Stimulated activated naive B cell treated with anti-CD40 and anti-IgM and Interleukin-4, amounts not matched to agents 10 μg/mL and 1 μg/mL and 100 μg/mL, for 72 hours (primary cell): ENCODE measurements at places on chromosomes 2 and 18.

DNA sequence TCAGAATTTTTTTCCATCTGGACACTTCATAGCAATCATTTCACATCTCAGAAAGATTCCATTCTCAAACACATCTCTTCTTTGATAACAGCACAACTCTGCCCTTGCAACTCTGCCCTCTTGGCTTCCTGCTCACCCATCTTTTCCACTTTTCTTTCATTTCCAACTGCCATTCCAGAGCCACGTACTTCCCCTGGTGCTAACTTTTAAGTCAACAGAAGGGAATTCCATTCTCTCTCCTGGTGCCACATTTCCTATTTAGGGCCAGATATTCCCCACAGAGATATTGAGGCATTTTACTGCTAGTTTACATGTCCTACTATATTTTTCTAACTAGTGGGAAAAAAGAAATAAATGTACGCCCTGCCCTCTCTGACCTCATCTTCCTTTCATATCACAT lies 590.2 kb downstream of the ARHGAP15 start:
- H3K4me1 ChIP-seq: no peaks in the 10 kb centered on the region
- no peak for DNase-seq
- H3K27me3 ChIP-seq: no peaks in the 10 kb centered on the region
- no peak overlapping the region for H3K4me3 ChIP-seq
- peaks cover 24% of the 10 kb centered on the region for H3K36me3 ChIP-seq
- H3K27ac ChIP-seq: no peak overlapping the region

DNA sequence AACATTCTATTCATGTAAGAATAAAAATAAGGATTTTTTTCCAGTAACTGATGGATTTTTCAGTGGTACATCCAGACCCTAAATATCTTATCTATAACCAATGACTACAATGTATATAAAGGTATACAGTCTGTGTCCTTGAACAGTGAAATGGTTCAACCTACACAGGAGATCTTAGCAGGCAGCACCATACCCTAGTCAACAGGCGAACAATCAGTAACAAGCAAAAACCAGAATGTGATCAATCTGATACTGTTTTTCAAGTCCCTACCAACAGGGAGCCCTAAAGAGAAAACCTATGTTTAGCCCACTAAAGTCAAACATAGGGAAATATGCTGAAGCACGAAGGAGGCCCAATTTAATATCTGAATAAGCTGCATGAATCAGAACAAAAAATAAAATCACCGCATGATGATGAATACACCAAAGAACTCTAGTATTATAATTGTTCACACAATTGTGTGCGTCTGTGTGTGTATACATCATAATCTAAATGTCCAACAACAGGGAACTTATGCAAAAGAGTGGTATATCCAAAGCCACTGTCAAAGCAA lies 26.0 kb downstream of the PTPN2 start:
- H3K4me1 ChIP-seq: peaks cover 84% of the 10 kb centered on the region
- peaks cover 28% of the 10 kb centered on the region for H3K36me3 ChIP-seq
- H3K4me3 ChIP-seq: no peak overlapping the region
- peak overlapping the region; percentile 37 for H3K27ac ChIP-seq
- H3K27me3 ChIP-seq: no peaks in the 10 kb centered on the region

DNA sequence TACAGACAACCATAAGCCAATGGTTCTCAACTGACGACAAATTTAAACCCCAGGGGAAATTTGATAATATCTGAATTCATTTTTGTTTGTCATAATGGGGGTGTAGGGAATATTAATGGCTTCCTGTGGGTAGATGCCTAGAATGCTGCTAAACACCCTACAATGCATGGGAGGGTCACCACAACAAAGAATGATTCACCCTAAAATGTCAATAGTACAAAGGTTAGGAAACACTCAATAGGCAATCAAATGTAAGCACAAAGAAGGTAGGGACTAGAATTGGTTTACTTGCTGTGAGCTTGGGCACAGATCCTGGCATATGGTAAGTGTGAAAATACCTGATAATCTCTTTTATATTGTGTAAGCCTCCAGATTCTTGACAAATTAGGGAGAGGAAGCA lies 20.1 kb upstream of the FANCL start:
- no peak for DNase-seq
- no peaks in the 10 kb centered on the region for H3K4me1 ChIP-seq
- no peak overlapping the region for H3K27ac ChIP-seq

DNA sequence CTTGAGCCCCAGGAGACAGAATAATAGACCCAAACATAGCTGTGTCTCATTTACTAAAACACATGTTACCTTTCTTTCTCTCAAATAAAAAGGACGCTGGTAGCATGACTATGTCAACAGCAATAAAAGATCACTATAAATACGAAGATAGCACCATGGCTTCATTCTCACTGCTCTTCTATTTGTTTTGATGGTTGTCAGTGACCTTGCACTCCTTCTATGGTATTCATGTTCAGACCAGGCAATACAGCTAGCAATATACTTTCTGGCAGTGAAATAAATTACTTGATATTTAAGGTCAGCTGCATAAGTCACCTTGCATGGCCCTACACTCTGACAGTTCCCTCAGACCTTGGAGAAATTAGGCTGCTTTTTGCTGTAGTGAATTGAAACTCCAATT lies 263.2 kb upstream of the CDH7 start:
- DNase-seq: no peak
- H3K27me3 ChIP-seq: no peaks in the 10 kb centered on the region
- H3K4me1 ChIP-seq: no peaks in the 10 kb centered on the region
- no peaks in the 10 kb centered on the region for H3K36me3 ChIP-seq
- H3K4me3 ChIP-seq: no peak overlapping the region

DNA sequence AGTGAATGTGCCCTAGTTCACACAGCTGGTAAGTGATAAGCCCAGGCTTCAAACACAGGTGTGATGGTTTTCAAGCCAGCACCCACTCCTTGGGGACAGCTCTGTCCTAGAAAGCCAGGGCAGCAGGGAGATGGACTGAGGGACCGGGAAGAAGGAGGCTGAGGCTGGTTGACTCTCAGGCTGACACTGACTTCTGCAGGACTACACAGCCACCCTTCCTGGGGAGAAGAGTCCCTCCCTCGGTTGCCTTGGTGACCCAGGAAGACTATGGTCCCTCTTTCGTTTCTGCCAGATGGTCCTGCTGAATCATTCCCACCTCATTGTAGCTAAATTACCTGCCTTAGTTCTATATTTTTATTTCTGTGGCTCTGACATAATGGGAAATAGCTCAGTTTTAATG lies 11.3 kb upstream of the FSHR start:
- H3K27ac ChIP-seq: no peak overlapping the region
- no peak for DNase-seq
- no peak overlapping the region for H3K4me3 ChIP-seq
- no peaks in the 10 kb centered on the region for H3K4me1 ChIP-seq

DNA sequence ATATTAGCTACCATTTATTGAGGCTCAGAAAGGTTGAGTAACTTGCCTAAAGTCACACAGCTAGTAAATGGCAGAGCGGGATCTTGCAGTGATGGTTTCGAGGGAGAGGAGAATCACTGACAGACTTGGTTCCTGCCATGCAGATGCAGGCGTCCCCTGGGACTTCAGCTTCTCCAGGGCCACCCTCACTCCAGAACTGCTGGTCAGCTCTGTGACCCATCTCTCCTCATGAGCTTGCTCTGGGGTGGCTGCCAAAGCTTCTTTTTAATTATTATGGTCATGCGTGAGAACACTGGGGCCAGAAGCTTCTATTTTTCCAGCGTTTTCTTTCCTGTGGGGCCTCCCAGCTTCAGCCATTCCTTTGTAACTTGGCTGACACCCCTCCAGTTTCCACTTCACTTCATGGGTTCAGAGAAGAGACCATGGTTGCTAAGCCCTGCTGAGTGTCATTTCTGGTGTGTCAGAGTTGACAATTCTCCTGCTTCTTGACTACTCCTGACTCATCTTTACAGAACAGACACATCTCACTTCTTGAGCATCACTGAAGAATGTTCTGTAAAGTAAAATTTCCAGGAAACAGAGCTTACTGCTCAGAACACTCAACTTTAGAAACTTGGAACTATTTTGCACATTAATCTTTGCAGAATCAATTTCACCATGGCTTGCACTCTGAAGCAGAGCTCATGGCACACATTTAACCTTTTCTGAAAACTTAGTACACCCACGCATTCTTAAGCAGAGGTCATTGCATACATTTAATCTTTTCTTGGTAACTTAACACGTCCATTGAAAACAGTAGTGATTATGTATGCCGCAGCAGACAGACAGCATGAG lies 70.4 kb downstream of the IL1R2 start:
- H3K4me3 ChIP-seq: peak overlapping the region; percentile 30
- peaks cover 37% of the 10 kb centered on the region for H3K4me1 ChIP-seq
- DNase-seq: no peak
- no peaks in the 10 kb centered on the region for H3K36me3 ChIP-seq

GRCh38 chr18:10805587-10806118 lies 279.8 kb downstream of the NAPG start:
- H3K4me1 ChIP-seq: no peaks in the 10 kb centered on the region
- no peak overlapping the region for H3K27ac ChIP-seq
- H3K36me3 ChIP-seq: no peaks in the 10 kb centered on the region
- no peak overlapping the region for H3K4me3 ChIP-seq

DNA sequence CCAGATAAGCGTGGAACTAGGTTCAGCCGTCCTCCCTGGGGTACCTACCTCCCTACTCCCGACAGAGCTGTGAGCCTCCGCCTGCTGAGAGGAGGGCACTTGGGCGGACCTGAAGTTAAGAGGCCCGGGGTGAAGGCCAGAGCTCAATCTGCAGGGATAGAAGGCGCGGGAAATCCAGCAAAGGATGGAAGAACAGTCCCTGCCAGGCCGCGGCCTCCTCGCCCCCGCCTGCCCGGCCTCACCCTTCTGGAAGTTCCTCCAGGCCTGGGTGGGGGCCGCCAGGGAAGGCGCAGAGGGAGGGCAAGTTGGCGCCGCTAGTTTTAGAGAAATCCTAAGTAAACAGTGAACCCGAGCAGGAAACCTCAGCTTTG lies 13.0 kb downstream of the EN1 start:
- H3K4me1 ChIP-seq: peaks cover 10% of the 10 kb centered on the region
- no peak for DNase-seq
- H3K27ac ChIP-seq: peak overlapping the region; percentile 67
- H3K36me3 ChIP-seq: no peaks in the 10 kb centered on the region
- peaks cover 96% of the 10 kb centered on the region for H3K27me3 ChIP-seq

DNA sequence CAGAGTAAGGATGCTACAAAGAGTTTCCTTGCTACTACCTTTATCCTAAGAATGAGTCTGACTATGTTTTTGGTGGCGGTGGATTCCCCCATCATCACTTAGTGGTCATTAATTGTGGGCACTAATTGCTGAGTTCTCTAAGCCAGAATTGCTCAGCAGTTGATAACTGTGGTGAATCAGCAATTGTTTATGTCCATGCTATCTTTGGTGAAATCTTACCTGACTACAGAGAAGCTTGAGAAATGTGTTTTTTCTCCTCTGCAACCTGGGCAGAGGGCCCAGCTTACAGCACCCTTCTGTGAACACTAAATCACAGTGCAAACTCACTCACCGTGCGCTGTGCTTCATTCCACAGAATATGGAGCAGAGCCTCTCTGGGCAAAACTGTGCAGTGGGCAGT lies 683.6 kb downstream of the CNTNAP5 start:
- no peak overlapping the region for H3K4me3 ChIP-seq
- no peak overlapping the region for H3K27ac ChIP-seq
- no peak for DNase-seq
- no peaks in the 10 kb centered on the region for H3K27me3 ChIP-seq

DNA sequence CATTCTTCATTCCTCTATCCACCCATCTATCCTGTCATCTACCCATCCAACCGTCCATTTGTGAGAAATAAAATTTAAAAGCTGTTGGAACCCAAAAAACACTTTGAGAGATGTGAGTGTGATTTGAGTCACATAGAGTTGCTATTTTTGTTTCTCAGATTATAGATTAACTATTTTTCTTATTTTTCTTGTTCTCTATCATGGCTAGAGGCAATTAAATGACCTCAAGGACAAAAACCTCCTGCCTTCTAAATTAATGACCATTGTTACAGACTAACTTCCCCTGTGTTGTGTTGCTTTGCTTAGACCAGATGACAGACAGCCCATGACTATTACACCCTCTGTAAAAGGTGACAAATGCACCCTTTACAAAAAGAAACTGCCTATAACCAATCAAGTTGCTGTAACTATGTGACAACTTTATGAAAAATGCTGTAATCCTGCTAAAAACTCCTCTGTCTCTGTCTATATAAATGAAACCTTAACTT lies 207.9 kb upstream of the CXCR4 start:
- H3K27ac ChIP-seq: peak overlapping the region; percentile 1
- no peaks in the 10 kb centered on the region for H3K27me3 ChIP-seq
- peaks cover 3% of the 10 kb centered on the region for H3K36me3 ChIP-seq
- no peak for DNase-seq
- H3K4me3 ChIP-seq: no peak overlapping the region

DNA sequence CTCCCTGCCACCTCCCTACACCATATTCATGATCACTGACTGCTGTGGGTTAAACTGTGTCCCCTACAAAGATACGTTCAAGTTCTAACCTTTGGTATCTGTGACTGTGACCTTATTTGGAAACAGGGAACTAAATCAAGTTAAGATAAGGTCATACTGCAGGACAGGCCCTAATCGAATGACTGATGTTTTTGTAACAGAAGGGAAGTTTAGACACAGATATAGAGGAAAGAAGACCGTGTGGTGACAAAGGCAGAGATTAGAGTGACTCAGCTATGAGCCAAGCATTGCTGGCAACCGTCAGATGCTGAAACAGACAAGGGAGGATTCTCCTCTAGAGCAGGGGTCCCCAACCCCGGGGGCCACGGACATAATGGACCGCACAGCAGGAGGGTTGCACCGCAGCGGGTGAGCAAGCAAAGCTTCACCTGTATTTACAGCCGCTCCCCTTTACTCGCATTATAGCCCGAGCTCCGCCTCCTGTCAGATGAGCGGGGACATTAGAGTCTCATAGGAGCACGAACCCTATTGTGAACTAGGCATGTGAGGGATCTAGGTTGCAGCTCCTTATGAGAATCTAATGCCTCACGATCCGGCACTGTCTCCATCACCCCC lies 28.9 kb upstream of the RNF152 start:
- H3K4me1 ChIP-seq: no peaks in the 10 kb centered on the region
- no peak for DNase-seq
- peaks cover 35% of the 10 kb centered on the region for H3K27me3 ChIP-seq
- H3K4me3 ChIP-seq: no peak overlapping the region

DNA sequence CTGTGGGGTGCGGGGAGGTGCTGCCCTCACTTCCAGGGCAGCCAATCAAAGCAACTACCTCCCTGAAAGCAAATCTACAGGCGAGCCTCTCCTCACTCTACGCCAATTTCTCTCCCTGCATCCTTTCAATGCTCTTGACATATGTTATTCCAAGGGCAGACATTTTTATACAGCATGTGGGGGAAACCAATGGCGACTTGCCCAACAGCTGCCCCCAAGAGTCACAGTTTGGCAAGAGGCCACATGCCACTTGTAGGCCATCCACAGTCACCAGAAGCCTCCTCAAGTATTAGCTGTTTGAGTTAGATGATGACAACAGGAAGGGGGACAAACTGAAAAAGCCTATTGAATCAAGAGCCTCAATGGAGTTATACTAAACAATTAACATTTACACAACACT lies 114.6 kb downstream of the MYO5B start:
- H3K36me3 ChIP-seq: no peaks in the 10 kb centered on the region
- no peak overlapping the region for H3K27ac ChIP-seq
- no peak for DNase-seq
